ENCODE measurements at places on chromosomes 3 and 15. TPM values are rescaled to one million over a fixed set of nuclear protein-coding genes. Genes with fewer than 3 reads are reported as not detected.

GRCh38 chr3:59482684-59483083 lies 432.9 kb upstream of the CFAP20DC start:
- DNase-seq: no peak

DNA sequence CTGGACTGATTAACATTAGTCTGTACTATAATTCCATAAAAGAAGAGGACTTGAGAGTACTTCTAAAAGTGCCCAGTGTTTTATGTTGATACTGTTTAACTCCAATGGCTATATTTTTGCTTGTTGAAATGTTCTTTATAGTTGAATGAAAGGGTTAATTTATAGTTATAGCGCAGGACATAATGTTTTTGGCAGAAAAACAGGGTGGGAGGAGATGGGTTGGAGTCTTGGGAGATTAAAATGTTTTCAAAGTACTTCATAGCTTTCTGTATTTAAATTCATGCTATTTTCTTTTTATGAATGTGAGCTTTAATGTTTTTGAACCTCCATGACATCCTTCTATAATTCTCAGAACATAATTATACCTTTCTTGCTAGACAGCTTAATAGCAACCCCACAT lies 108.2 kb downstream of the CNTN3 start:
- no peak for DNase-seq

GRCh38 chr15:76871930-76872329 lies 33.2 kb downstream of the SCAPER start:
- no peak for DNase-seq

ZPLD1 gene
- total RNA-seq: under 0.01 TPM

FRMD5 gene
- total RNA-seq: 3.3 TPM

GP5 gene
- 0.36 TPM for total RNA-seq

AADACL2 gene
- total RNA-seq: not detected

All from osteoblast (primary cell).